ENCODE measurements at places on chromosomes 5 and 9.

DNA sequence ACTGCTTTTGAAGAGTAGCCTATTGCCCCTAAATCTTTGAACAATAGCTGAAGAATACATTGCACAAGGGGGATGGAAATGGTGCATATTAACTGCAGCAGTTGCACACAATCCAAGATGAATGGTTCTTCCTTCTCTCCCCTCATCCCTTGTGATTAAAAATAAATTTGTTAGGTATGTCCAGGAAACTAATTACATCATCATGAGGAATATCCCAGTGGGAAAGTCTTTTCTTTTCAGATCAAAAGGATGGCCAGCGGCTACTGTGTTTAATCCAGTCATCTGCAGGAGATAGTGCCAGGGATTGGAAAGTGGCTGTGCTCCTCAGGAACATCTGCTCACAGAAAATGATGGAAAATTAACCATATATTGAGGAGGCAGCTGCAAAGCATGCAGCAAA is 508.4 kb upstream of the SEMA6A start:
- DNase-seq = no peak

GRCh38 chr9:69181908-69182353 is 7.9 kb downstream of the TJP2 start:
- no peak for DNase-seq

GRCh38 chr9:122372856-122373845 is 2.3 kb downstream of the PTGS1 start:
- DNase-seq = no peak

DNA sequence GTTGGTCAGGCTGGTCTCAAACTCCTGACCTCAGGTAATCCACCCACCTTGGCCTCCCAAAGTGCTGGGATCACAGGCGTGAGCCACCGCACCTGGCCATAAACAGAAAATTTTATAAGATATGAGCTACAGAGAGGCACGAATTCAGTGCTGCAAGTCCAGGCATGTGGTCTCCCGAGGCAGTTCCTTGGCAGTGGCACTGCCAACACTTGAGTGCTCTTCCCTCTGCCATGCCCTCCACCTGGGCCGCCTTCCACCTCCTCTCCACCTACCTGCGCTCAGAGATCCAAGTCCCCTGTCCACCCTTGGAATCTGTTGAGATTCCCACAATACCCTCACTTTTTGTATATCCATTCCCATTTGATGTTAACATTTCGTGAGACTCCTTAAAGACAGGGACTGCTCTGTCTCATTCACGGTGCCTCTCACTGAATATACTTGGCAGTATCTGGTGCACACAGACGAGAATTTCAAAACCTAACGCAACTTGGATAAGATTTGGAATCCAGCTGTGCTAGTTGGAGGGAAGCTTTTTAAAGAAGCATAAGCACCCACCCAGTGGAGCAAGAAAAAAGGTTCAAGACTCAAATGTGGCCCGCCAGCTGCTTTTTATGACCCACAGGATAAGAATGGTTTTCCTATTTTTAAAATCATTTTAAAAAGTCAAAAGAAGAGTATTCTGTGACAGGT is 68.3 kb downstream of the DCP2 start:
- no peak for DNase-seq

- peak; percentile 6 for DNase-seq
Measured at GRCh38 chr9:108615152-108615551, 240.6 kb downstream of the ACTL7B start.

DNA sequence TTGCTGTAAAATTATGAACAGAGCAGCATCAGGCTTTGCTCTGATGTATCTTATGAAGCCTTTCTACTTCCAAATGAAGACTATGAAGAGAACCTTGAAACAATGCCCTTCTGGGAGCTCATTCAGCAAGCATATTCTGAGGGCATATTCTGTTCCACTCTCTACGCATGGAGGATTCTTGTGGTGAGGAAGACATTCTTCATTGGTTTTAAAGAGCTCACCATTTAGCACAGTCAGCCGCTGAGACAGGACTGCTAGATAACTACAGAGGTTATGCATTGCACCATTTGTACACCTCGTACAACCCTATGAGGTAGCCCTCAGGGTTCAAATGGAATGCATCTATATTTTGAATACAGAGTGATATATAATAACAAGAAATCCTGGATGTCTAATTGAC is 61.0 kb downstream of the INVS start:
- DNase-seq = no peak

DNA sequence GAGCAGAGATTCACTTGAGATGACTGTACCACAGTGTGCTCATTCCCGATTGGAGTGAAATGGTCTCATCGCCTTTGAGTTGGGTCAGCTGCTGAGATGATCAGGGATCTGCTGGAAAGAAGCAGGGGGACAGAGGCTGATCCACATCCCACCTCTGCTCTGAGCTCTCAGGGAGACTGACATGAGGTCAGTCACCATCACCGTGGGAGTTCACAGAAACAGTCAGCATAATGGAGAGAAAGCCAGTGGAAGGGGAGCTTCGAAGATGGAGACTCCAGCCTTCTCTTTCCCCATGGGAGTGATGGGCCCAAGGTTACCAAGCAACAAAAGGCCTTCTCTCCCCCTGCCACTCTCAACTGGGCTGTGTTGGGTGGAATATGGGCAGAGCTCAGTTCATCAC is 276.4 kb downstream of the CDK5RAP2 start:
- DNase-seq = no peak

GRCh38 chr5:122722341-122722740 is 52.5 kb upstream of the SNX2 start:
- DNase-seq = no peak

DNA sequence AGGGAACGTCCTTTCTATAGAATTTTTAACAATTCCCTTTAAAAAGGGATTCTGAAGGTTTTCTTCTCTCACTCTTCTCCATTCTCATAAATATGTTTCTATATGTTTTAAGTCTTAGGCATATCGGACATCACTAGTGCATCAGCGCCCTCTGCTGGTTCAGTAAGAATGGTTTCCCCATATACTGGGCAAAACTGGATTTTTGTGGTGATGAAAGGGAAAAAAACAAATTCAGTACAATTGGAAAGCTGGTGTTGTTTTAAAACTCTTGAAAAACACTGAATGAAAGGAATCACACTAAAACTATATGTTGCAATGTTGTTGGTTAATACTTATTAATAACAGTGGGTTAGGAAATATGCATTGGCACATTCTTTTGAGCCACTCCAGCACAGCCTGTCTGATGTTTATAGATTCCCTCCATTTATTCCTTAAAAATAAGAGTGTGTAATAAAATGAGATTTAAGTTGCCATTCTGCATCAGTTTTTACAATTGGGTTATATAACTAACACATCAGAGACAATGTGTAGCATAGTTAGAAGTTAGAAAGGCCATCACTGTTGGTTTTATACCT is 15.8 kb downstream of the CWC27 start:
- DNase-seq = peak; percentile 84

GRCh38 chr5:132819468-132819867 is 6.4 kb downstream of the SOWAHA start:
- DNase-seq = no peak

- no peak for DNase-seq
Measured at GRCh38 chr9:17229945-17230560, 95.2 kb downstream of the CNTLN start.

GRCh38 chr9:130051855-130052254 is 1.9 kb upstream of the GPR107 start:
- no peak for DNase-seq

GRCh38 chr9:83714329-83714728 is 6.6 kb upstream of the UBQLN1 start:
- peak; percentile 29 for DNase-seq

DNA sequence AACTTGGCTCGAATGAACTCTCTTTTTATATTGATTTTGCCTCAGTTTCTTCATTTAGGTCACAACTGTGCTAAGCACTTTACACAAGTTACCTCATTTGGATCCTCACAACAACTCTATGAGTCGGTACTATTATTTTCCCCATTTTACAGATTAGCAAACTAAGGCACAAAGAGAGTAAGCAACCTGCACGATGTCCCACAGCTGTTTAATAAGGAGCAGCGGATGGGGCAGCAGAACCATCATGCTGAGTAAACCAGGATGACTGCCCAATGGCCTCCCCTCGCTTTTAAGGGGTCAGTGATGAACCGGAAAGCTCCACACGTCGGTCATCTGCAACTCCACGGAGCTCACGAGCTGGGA is 607 bp downstream of the PRELID2 start:
- peak; percentile 50 for DNase-seq

- peak; percentile 67 for DNase-seq
Measured at GRCh38 chr9:2859776-2860379, 16.0 kb upstream of the PUM3 start.

GRCh38 chr5:128494516-128494915 is 43.5 kb downstream of the FBN2 start:
- DNase-seq = no peak

GRCh38 chr5:93189707-93190120 is 391.3 kb downstream of the NR2F1-AS1 start:
- DNase-seq = no peak

DNA sequence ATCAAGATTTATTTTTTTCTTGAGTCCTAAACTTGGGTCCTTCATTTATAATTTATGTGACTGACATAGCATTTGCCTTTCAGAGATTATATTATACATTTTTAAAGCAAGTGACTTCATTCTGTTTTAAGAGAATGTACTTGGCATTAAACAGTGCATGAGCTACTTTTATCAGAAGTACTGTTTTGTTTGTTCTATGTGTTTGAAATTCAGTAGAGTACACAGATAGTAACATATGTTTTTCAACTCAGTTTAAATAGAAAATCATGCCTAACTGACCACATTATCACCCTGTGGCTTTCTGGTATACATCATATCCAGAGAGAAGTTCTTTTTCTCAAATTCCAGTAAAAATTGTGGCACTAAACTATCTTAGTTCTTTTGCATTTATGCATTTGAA is 335.3 kb upstream of the CDH18 start:
- no peak for DNase-seq

DNA sequence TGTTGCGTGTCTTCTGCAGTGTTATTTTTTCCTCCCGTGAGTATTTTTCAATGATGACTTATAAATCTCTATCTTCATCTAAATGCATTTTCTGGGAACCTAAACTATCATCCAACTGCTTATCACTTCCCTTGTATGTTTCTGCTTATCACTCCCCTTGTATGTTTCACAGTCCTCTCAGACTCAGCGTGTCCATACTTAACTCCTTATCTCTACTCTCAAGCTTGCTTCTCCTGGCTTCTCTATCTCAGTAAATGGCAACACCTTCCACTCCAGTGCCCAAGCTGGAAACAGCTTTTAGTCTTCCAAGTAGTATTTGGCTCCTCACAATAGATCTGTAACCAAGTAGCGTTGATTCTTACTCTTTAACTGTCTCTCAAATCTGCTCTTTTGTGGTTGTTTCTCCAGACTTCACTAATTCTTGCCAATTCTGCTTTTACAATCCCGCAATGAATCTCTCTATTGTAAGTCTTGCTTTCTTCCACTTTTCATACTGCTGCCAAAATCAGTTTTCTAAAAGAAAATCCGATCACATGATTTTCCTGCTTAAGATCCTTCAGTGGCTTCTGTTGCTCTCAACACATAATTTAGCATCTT is 33.8 kb upstream of the TXNDC8 start:
- peak; percentile 94 for DNase-seq

- no peak for DNase-seq
Measured at GRCh38 chr5:34656001-34656699, at the start of gene RAI14. Gene RAI14, plus strand, starts transcription at chr5:34656328. Its CDS starts 30,592 bp downstream, at chr5:34686920.

DNA sequence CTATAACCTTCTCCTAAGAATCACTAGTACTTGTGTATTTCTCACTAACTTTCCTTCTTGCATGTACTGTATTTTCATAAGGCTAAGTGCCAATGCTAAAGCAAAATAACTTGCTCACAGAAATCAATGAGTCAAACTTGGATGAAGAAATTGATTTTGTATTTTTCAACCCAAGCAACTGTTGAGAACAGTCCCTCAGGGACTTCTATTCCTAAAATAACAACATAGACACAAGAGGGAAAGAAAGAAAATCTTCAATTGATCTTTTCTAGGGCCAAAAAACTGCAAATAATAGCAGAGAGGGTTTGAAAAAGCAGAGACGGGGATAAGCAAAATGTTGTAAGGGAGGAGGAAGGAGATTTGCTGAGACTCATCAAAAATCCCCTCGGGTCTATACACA is 69.8 kb downstream of the HABP4 start:
- DNase-seq = no peak

Measured in hematopoietic multipotent progenitor cell treated with erythropoietin and hydrocortisone succinate and interleukin-3 and kit ligand, for 8 days (in vitro differentiated cells).